ENCODE measurements at places on chromosomes 7 and 10.

GRCh38 chr7:1592299-1592871 is 22.6 kb upstream of the PSMG3 start:
- H3K4me3 ChIP-seq: peak overlapping the region; percentile 4
- peak; percentile 56 for DNase-seq
- H3K36me3 ChIP-seq: peaks cover 5% of the 10 kb centered on the region
- peak overlapping the region; percentile 17 for H3K27ac ChIP-seq
- H3K27me3 ChIP-seq: peaks cover 30% of the 10 kb centered on the region

DNA sequence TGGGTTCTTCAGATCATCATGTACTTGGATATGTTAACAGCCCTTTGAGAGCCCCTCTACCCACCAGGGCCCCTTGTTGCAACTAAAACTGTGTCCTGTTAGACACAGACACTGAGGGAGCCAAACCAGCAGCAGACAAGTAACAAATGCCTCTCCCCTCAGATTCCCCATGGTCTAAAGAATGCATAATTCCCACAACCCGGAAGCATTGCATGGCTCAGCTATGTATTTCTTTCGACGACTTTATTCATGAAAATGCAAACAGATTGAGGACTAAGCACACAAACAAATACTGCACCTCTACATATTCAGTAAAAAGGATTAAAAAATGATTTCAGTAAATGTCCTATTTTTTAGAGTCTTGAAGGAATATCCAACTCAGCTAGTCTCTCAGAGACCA is 70.1 kb upstream of the HECW1 start:
- no peaks in the 10 kb centered on the region for H3K36me3 ChIP-seq
- no peak overlapping the region for H3K27ac ChIP-seq
- DNase-seq: no peak
- H3K4me1 ChIP-seq: no peaks in the 10 kb centered on the region
- no peak overlapping the region for H3K4me3 ChIP-seq
- peaks cover 25% of the 10 kb centered on the region for H3K27me3 ChIP-seq

DNA sequence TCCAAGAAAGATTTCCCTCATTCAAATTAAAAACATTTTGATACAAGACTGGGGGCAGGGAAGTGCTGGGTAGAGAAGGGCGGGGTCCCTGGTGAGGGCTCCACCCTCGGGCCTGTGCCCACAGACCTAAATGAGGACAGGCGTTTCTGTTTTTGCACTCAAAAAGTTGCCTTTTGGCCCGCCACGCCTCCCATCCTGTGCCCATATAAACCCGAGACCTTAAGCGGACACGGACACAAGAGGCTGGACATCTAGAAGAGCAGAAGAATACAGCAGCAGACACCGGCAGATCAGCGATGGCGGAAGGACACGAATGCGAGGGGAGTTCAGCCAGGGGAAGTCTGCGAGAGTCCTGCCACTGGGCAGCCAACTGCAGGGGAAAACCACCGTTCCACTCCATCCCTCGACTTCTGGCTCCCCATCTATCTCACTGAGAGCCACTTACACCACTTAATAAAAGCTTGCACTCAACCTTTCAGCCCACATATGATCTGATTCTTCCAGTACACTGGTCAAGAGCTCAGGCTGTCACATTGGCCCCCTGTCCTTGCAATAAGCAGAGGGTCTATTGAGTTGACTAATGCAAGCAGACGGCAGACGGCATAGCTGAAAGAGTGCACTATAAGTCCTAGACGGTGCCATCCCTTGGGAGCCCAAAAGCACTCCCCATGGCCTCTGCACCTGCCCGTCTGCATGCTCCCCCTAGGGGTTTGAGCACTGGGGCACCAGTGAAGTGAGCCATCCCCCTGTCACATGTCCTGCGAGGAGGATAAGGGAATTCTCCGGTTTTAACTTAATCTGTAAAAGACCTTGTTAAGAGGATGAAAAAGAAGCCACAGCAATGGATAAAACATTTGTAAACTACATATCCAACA is 181.8 kb upstream of the PRSS1 start:
- H3K27ac ChIP-seq: no peak overlapping the region
- H3K4me1 ChIP-seq: peaks cover 2% of the 10 kb centered on the region
- DNase-seq: no peak
- no peaks in the 10 kb centered on the region for H3K36me3 ChIP-seq
- peaks cover 1% of the 10 kb centered on the region for H3K27me3 ChIP-seq

- no peaks in the 10 kb centered on the region for H3K36me3 ChIP-seq
- no peak overlapping the region for H3K4me3 ChIP-seq
- DNase-seq: no peak
- H3K27ac ChIP-seq: no peak overlapping the region
These were observed 157.0 kb downstream of the TPST1 start for GRCh38 chr7:66362136-66362535.

DNA sequence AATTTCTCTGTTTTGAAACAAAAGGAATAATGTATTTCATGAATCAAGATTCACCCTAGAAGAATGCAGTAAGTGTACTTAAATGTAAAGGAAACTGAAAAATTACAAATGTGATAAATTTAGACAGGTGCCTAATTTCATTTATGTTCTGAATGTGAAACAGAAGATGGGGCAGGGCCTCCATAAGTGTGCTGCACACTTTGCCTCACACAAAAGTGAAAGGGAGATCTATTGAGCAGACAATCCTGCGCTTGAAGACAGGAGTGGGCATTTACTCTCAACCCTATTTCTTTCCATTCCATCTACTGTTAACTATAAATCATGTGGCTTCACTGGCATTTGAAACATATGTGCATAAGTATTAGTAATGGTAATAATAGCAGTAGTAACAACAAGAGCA is 36.2 kb downstream of the GNG11 start:
- H3K36me3 ChIP-seq: no peaks in the 10 kb centered on the region
- no peaks in the 10 kb centered on the region for H3K4me1 ChIP-seq
- H3K27me3 ChIP-seq: no peaks in the 10 kb centered on the region
- DNase-seq: no peak
- no peak overlapping the region for H3K4me3 ChIP-seq

- no peaks in the 10 kb centered on the region for H3K4me1 ChIP-seq
- DNase-seq: no peak
- no peaks in the 10 kb centered on the region for H3K27me3 ChIP-seq
- H3K4me3 ChIP-seq: no peak overlapping the region
- H3K36me3 ChIP-seq: no peaks in the 10 kb centered on the region
These were observed 161.4 kb downstream of the GPAM start for GRCh38 chr10:112022196-112022595.

- H3K4me3 ChIP-seq: no peak overlapping the region
- H3K4me1 ChIP-seq: no peaks in the 10 kb centered on the region
- peaks cover 2% of the 10 kb centered on the region for H3K27me3 ChIP-seq
- H3K36me3 ChIP-seq: no peaks in the 10 kb centered on the region
These were observed 313.1 kb downstream of the SKIDA1 start for GRCh38 chr10:21212348-21212747.

DNA sequence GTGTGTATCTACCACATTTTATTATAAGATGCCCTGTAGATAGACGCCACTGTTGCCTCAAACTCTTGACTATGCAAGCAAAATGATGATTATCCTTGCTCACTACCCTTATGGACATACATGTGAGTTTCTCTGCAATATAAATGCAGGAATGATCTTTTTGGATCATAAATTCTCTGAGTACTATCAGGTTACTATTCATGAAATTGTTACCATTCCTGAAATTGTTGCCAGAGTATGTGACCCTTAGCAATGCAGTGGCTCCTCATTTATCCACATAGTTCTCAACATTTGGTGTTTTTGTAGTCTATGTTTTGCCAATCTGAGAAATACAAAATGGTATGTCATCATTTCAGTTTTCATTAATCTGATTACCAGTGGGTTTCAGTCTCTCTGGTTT is 166.2 kb upstream of the FAM3C start:
- H3K27me3 ChIP-seq: no peaks in the 10 kb centered on the region
- H3K27ac ChIP-seq: no peak overlapping the region
- no peaks in the 10 kb centered on the region for H3K36me3 ChIP-seq
- H3K4me3 ChIP-seq: no peak overlapping the region
- DNase-seq: no peak
- H3K4me1 ChIP-seq: peaks cover 3% of the 10 kb centered on the region

All from activated CD8-positive, alpha-beta T cell treated with anti-CD3 and anti-CD28 coated beads for 36 hours (primary cell).